Stimulated activated CD4-positive, alpha-beta T cell treated with anti-CD3 and anti-CD28 coated beads, Interleukin-15, amount 100 ng/mL, for 24 hours (primary cell): ENCODE measurements at places on chromosomes 7 and 10.

DNA sequence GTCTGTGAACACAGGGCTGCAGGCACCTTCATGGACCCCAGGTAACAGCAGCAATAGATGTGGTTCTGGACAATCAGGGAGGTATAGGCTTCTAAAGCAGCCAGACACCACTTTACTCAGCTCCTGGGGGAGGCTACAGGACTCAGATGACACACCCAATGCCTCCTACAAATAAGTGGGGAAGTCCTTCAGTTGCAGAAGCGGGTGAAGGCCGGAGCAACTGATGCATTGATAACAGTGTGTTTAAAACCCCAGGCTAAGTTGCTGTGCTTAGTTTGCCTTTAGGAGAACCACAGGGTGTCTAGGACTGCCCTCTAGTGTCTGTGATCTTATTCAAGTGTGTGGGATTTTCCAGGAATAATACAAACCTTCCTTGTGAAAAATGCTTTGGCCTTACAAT lies 5.9 kb upstream of the ITGA8 start:
- DNase-seq = no peak

DNA sequence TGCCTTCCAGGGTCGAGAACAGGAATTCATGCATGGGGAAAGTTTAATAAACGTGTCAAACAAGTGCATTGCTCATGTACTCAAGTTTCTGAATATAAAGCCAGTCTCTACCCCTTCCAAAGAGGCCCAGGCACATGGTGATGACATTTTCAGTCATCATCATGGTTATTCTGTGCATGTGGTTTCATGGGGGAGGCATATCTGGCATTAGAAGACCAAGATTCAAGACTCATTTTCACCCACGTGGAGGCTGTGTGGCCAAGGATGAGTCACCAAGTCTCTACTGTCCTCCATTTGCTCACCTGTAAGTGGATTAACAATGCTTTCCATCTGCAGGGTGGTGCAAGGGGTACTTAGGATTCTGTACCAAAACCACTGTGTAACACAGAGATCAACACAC lies 34.0 kb upstream of the CNPY1 start:
- peak; percentile 63 for DNase-seq

GRCh38 chr7:128032605-128033235 lies 1.5 kb upstream of the LRRC4 start:
- DNase-seq = peak; percentile 36

- DNase-seq = no peak
Observed at GRCh38 chr7:112022128-112022527, 184.1 kb downstream of the DOCK4 start.

DNA sequence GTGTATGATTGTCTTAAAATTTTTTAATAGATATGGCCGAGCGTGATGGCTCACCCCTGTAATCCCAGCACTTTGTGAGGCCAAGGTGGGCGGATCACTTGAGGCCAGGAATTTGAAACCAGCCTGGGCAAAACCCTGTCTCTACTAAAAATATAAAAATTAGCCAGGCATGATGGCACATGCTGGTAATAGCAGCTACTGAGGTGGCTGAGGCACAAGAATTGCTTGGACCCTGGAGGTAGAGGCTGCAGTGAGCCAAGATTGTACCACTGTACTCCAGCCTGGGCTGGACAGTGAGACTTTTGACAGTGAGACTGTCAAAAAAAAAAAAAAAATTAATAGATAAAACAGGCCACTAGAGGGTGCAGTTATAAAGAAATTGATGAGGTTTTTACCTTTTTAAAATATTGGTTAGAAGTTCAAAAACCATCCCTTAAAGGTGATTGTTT lies 20.5 kb downstream of the NOM1 start:
- no peak for DNase-seq

- DNase-seq = no peak
Observed at GRCh38 chr10:89745903-89746302, 44.5 kb downstream of the KIF20B start.

DNA sequence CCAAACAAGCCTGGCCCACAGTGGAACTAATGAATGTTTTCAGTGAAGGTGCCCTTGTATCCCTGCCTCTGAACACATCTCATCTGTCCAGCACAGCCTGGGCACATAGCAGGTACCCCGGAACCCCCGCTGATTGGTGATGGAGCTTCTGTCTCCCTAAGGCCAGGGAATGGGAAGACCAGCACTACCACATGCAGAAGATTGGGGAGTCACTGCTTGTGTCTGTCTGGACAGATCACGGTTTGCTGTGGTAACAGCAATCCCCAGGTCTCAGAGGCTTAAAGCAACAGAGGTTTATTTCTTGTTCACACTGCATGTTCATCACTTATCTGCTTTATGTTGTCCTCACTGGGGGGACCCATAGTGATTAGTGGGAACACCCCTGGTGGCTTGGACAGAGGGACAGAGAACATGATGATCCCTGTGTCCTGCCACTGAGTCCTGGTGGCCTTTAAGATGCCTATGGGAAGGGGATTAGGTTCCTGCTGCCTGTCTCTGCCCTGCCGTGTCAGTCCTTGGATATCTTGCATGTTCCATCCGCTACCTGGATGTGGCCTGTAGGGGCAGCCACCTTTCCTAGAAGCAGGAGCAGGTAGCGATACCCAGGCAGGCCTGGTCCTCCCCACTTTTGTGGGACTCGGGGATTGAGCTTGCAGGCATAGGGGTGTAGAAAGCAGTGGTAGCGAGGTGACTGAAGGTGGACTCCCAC lies 3.6 kb downstream of the TSPAN14 start:
- DNase-seq = no peak

- no peak for DNase-seq
Observed at GRCh38 chr7:151290355-151290760, 41.9 kb upstream of the SMARCD3 start.

- DNase-seq = peak; percentile 68
Observed at GRCh38 chr10:62594093-62594520, 210.4 kb upstream of the ADO start.
